Natural killer cell (primary cell): ENCODE measurements at places on chromosomes 5 and 9. TPM values are rescaled to one million over a fixed set of nuclear protein-coding genes. Genes with fewer than 3 reads are reported as not detected.

GRCh38 chr9:121266906-121267650 lies 884 bp upstream of the GSN start:
- peaks cover 47% of the 10 kb centered on the region for H3K4me1 ChIP-seq
- no peak overlapping the region for H3K27ac ChIP-seq
- H3K36me3 ChIP-seq = no peaks in the 10 kb centered on the region
- H3K27me3 ChIP-seq = no peaks in the 10 kb centered on the region

- no peaks in the 10 kb centered on the region for H3K4me1 ChIP-seq
- H3K4me3 ChIP-seq = no peak overlapping the region
- DNase-seq = no peak
These were observed 53.8 kb downstream of the CD180 start for GRCh38 chr5:67142816-67143215.

The SPINK7 gene
- not detected for total RNA-seq

DNA sequence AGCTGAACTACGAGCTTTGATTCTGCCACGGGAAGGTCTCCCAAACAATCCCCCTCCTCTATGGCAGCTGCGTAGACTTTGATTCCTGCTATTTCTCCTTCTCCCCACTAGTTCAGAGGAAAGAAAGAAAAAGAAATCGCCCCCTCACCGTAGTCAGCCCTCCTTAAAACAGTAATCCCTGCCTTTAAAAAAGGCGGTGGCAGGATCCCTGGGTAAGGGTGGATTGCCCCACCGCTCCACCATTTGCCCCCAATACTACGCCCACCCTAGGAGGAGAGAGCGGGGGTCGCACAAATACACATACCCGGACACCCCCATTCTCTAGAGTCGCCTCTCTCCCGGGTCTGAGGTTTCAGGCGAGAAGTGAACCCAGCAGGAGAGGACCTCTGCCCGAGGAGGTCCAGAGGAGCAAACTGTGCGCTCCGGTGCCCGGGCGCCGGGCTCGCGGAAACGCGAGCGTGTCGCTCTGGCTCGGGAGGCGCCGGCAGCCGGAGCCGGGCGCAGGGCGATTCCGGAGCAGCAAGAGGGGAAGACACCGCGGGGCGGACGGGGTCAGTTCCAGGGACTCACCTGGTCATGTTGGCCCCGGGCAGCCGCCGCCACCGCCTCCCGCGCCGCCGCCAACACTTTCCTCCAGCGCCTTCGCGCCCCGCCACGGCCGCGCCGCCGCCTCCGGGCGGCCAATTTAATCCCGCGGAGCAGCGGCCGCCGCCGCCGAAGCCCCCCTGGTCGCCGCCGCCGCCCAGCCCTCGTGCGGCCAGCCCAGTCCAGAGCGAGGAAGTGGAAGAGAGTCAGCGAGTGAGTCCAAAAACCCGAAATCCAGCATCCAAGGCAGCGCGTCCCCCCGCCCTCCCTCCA lies 1057.7 kb upstream of the DMAC1 start:
- peaks cover 25% of the 10 kb centered on the region for H3K27me3 ChIP-seq
- peaks cover 12% of the 10 kb centered on the region for H3K4me1 ChIP-seq
- no peak for DNase-seq
- H3K27ac ChIP-seq = no peak overlapping the region
- H3K4me3 ChIP-seq = no peak overlapping the region

The SH3GL2 gene
- not detected for total RNA-seq

- H3K36me3 ChIP-seq = no peaks in the 10 kb centered on the region
- no peaks in the 10 kb centered on the region for H3K27me3 ChIP-seq
- no peak overlapping the region for H3K27ac ChIP-seq
- H3K4me1 ChIP-seq = no peaks in the 10 kb centered on the region
- H3K4me3 ChIP-seq = no peak overlapping the region
These were observed 718.2 kb downstream of the SEMA5A start for GRCh38 chr5:8827696-8828095.

DNA sequence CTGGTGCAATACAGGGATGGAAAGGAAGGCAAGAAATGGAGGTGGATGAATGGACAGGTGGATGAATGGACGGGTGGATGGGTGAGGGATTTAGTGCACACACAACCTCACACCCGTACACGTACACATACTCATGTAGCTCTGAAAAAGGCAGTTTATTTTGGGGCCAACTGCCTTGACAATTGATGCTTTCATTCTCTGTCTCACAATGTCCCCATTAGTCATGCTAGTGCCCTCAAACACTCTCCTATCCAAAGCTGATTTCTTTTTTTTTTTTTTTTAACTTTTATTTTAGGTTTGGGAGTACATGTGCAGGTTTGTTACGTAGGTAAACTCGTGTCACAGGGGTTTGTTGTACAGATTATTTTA lies 495.0 kb downstream of the DMAC1 start:
- peaks cover 4% of the 10 kb centered on the region for H3K27me3 ChIP-seq
- no peaks in the 10 kb centered on the region for H3K36me3 ChIP-seq
- no peak overlapping the region for H3K27ac ChIP-seq
- H3K4me1 ChIP-seq = no peaks in the 10 kb centered on the region
- DNase-seq = no peak

DNA sequence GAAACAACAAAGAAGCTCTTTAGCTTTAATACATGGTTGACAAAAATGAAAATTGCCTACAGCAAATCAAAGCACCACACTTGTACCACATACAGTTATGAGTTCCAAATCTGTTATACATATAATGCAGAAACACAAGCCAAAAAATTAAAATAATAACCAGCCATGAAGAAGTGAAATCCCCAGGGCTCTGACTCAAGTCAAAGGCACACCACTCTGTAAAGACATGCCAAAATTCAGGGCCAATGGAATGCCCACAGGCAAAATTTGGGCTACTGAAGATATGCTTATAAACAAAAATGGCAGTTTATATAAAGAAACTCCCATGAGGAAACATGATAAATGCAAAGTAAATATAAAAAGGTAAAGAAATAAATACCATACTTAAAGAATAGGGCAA lies 29.0 kb downstream of the THBS4 start:
- no peaks in the 10 kb centered on the region for H3K4me1 ChIP-seq
- no peak overlapping the region for H3K4me3 ChIP-seq
- no peaks in the 10 kb centered on the region for H3K27me3 ChIP-seq
- H3K36me3 ChIP-seq = no peaks in the 10 kb centered on the region
- no peak for DNase-seq

GRCh38 chr5:81838307-81838906 lies 87.5 kb upstream of the SSBP2 start:
- no peak overlapping the region for H3K4me3 ChIP-seq
- no peak overlapping the region for H3K27ac ChIP-seq
- DNase-seq = no peak
- no peaks in the 10 kb centered on the region for H3K36me3 ChIP-seq

The GMCL2 gene
- total RNA-seq = not detected

GRCh38 chr9:136771907-136772415 lies 7.6 kb upstream of the LCN15 start:
- no peak overlapping the region for H3K27ac ChIP-seq
- H3K4me3 ChIP-seq = no peak overlapping the region
- H3K4me1 ChIP-seq = peaks cover 17% of the 10 kb centered on the region
- H3K27me3 ChIP-seq = no peaks in the 10 kb centered on the region
- H3K36me3 ChIP-seq = no peaks in the 10 kb centered on the region
- no peak for DNase-seq

The TXNDC8 gene
- not detected for total RNA-seq

- H3K27ac ChIP-seq = no peak overlapping the region
- no peaks in the 10 kb centered on the region for H3K36me3 ChIP-seq
- H3K4me1 ChIP-seq = no peaks in the 10 kb centered on the region
- H3K4me3 ChIP-seq = no peak overlapping the region
- DNase-seq = no peak
- H3K27me3 ChIP-seq = no peaks in the 10 kb centered on the region
These were observed 156.9 kb downstream of the TRIM32 start for GRCh38 chr9:116843863-116844620.

The THBS4 gene
- total RNA-seq = 0.48 TPM

The CD14 gene
- 1.4 TPM for total RNA-seq

The BTNL3 gene
- total RNA-seq = not detected

DNA sequence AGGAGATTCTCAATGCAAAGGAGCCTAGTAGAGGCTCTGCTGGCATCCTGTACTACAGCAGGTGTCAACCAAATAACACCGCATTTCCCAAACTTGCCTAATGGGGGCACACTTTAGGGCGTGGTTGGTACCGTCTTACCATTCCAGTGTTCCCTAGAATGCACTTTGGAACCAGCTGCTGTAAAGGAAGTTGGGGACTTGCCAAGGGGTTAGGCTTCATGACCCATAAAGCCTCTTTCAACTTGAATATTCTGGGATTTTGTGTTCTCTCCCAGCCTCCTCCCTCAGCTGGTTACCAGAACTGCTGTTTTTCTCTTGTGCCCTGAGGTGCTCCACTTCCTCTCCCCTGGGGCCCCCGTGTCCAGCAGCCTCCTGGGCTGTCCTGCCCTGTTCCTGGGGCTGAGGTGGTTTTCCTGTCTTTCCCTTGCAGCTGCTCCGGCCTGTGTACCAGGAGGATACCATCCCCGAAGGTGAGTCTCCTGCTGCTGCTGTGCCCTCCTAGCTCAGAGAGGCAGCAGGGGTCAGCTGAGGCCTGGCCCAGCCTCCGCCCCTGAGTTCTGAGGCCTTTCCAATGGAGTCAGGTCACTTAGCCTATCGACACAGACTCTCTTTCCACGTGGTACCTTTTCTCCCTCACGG lies 44.7 kb downstream of the RGS3 start:
- no peak overlapping the region for H3K27ac ChIP-seq
- no peak for DNase-seq
- H3K4me3 ChIP-seq = no peak overlapping the region
- H3K27me3 ChIP-seq = no peaks in the 10 kb centered on the region

DNA sequence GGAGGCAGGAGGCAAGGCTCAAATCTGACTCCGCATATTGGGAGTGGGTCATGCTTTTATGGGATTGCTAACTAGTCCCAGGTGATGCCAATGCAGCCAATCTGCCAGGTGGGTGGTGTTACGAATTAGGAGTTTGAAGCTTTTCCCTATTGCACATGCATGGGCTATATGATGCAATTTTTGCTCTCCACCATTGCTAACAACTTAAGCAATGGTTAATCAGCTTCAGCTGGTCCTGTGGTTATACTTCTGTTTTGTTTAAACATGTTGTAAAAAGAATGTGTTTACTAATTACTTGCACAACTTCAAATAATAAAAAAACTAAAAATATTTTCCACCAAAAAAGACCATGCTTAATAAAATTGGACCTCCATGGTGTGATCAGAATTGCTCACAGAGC lies 55.7 kb downstream of the SHC3 start:
- H3K4me3 ChIP-seq = no peak overlapping the region
- H3K36me3 ChIP-seq = no peaks in the 10 kb centered on the region
- no peak for DNase-seq
- H3K27ac ChIP-seq = no peak overlapping the region
- no peaks in the 10 kb centered on the region for H3K27me3 ChIP-seq
- no peaks in the 10 kb centered on the region for H3K4me1 ChIP-seq

The PRDM9 gene
- not detected for total RNA-seq

DNA sequence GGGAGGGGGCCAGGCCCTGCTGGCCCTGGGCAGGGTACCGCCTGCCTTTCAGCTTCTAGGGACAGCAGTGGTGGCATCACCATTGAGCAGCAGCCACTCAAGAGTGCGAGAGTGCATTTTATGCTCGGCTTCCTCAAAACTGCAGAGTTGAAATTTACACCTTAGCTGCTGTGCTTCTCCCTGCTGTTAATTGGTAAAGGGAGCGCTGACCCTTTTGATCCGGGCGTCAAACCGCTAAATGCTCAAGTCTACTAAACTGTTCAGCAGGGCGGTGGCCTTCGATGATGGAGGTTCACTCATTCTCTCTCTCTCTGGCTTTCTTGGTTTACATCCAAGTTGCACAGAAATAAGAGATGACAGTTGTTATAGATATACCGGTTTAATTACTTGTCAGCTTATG lies 368.6 kb upstream of the IRX2 start:
- no peak for DNase-seq
- no peak overlapping the region for H3K4me3 ChIP-seq

The TTC1 gene
- total RNA-seq = 34.9 TPM

The SLC36A3 gene
- total RNA-seq = not detected

GRCh38 chr9:134410071-134410834 lies 84.0 kb downstream of the RXRA start:
- H3K27me3 ChIP-seq = no peaks in the 10 kb centered on the region
- DNase-seq = no peak
- H3K4me1 ChIP-seq = peaks cover 73% of the 10 kb centered on the region
- H3K27ac ChIP-seq = no peak overlapping the region
- H3K4me3 ChIP-seq = no peak overlapping the region

The RRAGA gene
- total RNA-seq = 39.0 TPM

- peaks cover 6% of the 10 kb centered on the region for H3K4me1 ChIP-seq
- DNase-seq = no peak
- no peak overlapping the region for H3K4me3 ChIP-seq
These were observed 103.1 kb upstream of the SARDH start for GRCh38 chr9:133841167-133841812.
